ENCODE measurements at places on chromosomes 16 and 17.

DNA sequence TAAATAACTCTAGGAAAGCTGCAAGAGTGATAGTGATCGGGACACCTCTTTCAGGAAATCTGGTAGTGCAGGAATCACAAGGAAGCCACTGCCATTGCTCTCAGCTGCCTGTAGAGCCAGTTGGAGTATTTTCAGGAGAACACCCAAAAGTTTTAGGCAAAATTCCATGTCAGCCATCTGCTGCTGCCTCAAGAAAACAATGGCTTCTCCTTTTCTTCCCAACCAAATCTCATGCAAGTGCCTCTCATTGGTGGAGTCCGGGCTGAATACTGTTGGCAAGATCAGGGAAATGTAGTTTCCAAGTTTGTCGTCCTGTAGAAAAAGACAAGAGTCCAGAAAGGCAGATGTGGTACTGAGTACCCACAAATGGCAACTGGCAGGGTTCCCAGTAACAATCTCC, 54.9 kb upstream of the TANC2 start:
- no peak for DNase-seq

GRCh38 chr17:74414510-74414909, 17.4 kb upstream of the GPRC5C start:
- DNase-seq = no peak

DNA sequence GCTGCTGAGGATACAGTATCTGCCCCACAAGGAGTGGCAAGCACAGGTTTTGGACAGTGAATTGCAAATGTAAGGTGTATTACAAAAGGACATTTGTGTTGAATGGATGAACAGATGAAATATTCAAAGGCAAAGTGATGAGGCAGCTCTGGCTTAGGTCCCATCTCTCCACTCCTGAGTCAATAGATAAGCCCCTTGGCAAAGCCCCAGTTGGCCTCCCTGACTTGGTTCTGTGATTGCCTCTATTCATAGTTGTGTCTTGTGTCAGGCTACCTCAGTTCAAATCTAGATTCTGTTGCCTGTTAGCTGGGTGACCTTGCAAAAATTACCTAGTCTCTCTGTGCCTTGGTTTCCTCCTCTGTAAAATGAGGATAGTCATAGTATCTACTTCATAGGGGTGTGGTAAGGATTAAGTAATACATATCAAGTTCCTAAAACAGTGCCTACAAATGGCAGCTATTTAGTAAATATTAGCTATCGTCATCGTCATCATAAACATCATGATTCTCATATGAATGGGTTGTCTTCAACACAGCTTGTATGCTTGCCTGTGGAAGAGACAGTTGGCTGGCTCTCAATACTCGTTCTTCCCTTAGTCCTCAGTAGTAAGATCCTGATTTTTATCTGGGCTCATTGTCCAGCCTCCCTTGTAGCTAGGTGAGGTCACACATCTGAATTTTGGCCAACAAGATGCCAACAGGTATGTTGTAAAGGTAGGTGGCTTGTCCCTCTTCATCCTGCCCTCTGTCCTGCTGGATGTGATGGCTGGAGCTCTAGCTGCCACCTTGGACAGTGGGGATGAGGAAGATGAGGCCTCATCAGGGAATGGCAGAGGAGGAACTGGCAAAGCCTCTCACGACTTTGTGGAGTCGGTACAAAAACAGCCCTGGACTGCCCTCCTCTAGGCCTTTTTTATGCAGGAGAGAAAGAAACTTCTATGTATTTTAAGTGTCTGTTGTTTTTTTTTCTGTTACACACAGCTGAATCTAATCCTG, 2.1 kb upstream of the MFAP4 start:
- DNase-seq = no peak

DNA sequence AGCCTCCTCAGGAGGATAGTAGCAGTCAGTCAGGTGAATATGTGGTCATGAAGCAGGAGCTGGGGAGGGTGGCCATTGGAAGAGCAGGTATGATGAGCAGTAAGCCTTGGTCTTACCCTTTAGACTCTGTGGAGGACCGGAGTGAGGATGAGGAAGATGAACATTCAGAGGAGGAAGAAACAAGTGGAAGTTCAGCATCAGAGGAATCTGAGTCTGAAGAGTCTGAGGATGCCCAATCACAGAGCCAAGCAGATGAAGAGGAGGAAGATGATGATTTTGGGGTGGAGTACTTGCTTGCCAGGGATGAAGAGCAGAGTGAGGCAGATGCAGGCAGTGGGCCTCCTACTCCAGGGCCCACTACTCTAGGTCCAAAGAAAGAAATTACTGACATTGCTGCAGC, 12.7 kb downstream of the SRCAP start:
- no peak for DNase-seq

DNA sequence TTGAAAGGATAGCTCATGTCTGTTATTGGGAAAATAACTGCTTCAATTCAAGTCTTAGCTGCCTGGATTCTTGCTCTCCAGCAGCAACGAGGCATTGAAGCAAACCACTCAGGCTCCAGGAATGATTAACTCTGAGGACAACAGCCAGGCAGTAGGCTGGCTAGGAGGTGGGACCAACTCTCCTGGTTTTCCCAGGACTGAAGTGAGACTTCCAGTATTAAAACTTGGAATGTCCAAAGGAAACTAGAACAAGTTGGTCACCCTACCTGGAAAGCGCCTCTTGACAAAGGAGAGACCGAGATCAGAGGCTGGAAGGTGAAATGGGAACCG, 100.7 kb downstream of the SALL1 start:
- DNase-seq = no peak

DNA sequence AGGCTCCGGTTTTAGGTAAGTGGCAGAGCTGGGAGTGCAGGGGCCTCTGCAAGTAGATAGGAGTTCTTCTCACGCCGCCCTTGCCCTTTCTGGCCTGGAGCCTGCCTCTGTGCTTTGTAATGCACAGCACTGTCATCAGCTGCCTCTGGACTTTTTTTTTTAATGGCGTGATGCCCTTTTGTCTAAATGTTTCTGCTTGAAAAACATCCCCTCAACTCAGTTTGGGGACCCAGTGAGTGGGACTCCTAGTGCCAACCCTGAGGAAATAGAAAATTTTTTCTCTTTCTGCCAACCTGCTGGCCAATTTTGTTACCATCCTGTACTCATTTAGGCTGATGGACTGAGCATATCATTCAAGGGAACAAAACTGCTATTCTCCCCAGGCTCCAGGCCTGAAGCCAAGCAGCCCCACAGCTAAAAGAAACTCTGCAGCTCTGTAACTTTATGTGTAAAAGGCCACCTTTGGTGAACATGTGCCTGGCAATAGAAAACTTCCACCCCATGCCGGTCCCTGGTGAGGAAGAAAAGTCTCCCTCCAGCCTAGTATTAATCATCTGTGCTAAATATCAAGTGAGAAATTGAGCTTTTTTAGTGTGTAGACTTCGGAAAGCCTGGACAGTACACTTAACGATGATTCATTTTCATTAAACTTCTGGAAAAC, 22.5 kb downstream of the SLC6A2 start:
- DNase-seq = no peak
